ENCODE measurements at places on chromosomes 2 and 18. TPM values are rescaled to one million over a fixed set of nuclear protein-coding genes. Genes with fewer than 3 reads are reported as not detected.
A peak's percentile ranks its signal among the peaks of the same experiment; 100 is the strongest.

Gene CCDC150
- total RNA-seq: 0.31 TPM

- DNase-seq: peak; percentile 20
- H3K4me1 ChIP-seq: peaks cover 54% of the 10 kb centered on the region
- H3K36me3 ChIP-seq: no peaks in the 10 kb centered on the region
- peak overlapping the region; percentile 61 for H3K4me3 ChIP-seq
- H3K27me3 ChIP-seq: no peaks in the 10 kb centered on the region
Observed at GRCh38 chr2:119760237-119760955, 674 bp downstream of the PTPN4 start.

DNA sequence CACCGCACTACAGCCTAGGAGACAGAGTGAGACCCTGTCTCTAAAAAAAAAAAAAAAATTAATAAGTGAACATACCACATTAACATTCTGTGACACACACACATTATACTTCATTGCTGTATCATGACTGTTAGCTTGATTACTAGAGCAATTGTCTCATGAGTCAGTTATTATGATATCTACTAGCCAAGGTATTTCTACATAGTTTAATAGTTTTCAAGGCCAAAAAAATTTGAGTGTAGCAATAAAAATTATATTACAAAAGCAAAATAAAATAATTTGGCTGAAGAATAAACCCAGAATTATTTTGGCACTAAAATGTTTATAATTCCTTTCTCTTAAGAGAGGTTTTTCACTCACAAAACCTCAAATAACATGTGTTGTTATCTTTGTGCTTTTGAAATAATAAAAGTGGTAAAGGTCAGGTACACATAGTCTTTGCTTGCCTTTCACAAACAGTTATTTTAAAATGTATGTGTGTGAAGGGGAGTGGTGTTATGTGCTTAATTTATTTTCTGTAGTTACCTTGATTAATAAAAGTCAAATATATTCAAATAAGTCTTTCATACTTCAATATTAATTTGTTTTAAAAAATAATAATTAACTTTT, 136.9 kb upstream of the SPOPL start:
- no peak overlapping the region for H3K4me3 ChIP-seq
- H3K27me3 ChIP-seq: no peaks in the 10 kb centered on the region
- H3K36me3 ChIP-seq: no peaks in the 10 kb centered on the region
- H3K4me1 ChIP-seq: no peaks in the 10 kb centered on the region
- DNase-seq: no peak
- H3K27ac ChIP-seq: no peak overlapping the region

- no peak overlapping the region for H3K4me3 ChIP-seq
- no peak overlapping the region for H3K27ac ChIP-seq
- no peaks in the 10 kb centered on the region for H3K27me3 ChIP-seq
- H3K4me1 ChIP-seq: peaks cover 9% of the 10 kb centered on the region
Observed at GRCh38 chr2:101515477-101515876, 40.6 kb upstream of the RFX8 start.

- peak overlapping the region; percentile 4 for H3K4me3 ChIP-seq
- H3K27ac ChIP-seq: no peak overlapping the region
- no peak for DNase-seq
Observed at GRCh38 chr2:163877316-163877715, 141.5 kb upstream of the FIGN start.

GRCh38 chr2:47905386-47906156, 727 bp downstream of the FBXO11 start:
- H3K27ac ChIP-seq: peak overlapping the region; percentile 99
- peaks cover 25% of the 10 kb centered on the region for H3K4me1 ChIP-seq
- H3K36me3 ChIP-seq: no peaks in the 10 kb centered on the region
